H1 (cell line): ENCODE measurements at places on chromosomes 12 and 14.
A peak's percentile ranks its signal among the peaks of the same experiment; 100 is the strongest.

DNA sequence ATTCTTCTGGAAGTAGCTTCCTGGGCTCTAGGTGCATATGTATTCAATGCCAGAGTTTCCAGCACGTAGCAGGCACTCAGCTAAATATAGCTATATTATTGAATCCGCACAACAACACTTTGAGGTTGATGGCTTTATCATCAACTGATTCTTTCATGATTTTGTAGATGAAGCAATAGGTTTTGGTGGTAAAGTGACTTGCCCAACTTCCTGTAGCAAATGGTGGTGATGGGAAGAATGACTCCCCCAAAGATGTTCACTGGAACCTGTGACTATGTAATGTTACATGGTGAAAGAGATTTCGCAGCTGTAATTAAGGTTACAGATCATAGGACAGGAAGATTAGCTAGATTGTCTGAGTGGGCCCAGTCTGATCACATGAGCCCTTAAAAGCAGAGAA is 3.2 kb downstream of the TDRD9 start:
- DNase-seq: no peak

GRCh38 chr14:103943673-103944072 is 1.3 kb upstream of the RD3L start:
- no peak for DNase-seq

DNA sequence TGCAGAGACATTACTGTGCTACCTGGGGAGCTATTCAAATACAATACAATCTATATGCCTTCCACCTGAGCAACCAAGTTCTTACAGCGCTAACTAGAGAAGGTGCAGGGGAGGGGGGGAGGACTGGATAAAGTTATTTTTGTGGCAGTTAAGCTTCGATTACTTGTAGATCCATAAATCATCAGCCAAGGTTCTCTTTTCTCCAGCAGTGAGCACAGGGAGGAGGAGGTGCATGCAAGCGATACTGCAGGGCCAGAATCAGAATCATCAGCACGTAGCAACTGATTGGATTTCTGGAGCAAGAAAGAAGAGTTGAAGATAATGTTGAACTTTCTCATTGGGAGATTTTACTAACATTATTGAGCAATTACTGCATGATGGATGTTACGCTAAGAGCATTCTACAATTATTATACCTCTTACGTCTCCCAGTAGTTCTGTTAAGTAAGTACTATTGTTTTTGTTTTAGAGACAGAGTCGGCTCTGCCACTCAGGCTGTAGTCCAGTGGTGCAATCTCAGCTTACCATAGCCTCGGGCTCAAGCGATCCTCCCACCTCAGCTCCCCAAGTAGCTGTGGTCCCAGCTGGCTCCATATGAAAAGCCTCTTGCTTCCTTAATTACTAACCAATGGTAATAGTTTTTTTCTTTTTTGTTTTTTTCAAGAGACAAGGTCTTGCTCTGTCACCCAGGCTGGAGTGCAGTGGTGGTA is 74.6 kb upstream of the EEA1 start:
- no peak for DNase-seq

- DNase-seq: no peak
Measured at GRCh38 chr12:93191956-93192355, 185.8 kb upstream of the NUDT4 start.

- no peak for DNase-seq
Measured at GRCh38 chr14:49959822-49960408, 67.0 kb downstream of the ARF6 start.

DNA sequence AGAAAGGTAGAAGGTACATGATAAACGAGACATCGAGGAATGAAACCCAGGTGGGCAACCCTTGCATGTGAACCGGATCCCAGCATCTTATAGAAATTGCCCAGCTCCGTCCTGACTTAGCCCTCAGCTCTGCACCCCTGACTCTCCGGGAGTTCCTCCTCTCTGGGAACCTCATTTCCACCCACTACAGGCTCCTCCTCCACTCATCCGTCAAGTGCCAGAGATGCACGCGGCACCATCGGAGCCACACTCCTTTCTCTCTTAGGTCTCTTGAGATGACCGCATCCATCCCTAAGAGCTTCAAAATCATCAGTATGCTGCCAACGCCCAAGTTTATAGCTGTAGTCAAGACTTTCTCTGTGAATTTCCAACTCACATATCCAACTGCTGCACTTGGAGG is 84.7 kb downstream of the TTC7B start:
- DNase-seq: no peak

GRCh38 chr12:93379326-93379980 is 1.7 kb downstream of the NUDT4 start:
- no peak for DNase-seq

DNA sequence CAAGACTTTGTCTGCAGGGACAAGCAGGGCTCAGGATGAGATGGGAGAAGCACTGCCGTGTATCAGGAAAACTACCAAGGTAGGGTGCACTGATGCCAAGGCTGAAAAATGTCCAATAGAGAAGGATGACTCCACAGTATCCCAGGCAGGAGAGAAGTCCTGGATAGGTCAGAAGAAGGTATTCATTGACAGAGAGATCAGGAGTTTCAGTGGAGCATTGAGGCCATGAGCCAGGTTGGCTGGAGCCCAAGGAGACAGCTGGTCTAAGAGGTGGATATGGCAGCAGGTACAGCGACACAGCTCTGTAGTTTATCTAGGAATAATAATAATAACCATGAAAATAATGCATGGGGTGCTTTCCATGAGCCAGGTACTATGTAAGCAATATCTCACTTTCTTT is 180.9 kb downstream of the EXOC5 start:
- DNase-seq: no peak

- no peak for DNase-seq
Measured at GRCh38 chr12:50065726-50066310, 8.4 kb downstream of the ASIC1 start.

DNA sequence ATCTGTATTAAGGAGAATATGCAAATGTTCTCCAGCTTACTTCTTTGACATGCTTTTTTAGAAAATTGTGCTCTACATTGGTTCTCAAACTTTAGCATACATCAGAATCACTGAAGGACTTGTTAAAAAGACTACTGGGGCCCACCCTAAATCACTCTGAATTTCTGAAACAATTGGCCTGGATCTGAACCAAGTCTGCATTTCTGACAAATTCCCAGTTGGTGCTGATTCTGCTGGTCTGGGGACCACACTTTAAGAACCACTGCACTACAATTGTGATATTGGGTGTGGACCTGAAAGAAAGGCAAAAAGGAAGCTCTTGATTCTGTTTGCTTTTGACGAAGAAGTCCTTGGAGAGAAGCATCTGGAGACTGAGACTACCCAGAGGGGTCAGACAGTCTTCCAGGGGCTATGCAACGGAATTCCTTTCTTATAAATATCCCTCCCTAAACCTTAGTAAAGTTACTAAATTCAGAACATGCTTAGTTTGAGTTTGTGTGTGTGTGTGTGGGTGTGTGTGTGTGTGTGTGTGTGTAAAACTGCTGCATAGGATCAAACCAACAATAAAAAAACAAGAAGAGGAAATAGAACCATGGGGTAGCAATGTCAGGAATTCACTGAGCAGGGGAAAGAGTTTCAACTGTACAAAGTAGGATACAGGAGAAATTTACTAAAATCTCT is 36.8 kb downstream of the EAPP start:
- no peak for DNase-seq

GRCh38 chr14:60565211-60565610 is 56.3 kb downstream of the SIX6 start:
- no peak for DNase-seq

DNA sequence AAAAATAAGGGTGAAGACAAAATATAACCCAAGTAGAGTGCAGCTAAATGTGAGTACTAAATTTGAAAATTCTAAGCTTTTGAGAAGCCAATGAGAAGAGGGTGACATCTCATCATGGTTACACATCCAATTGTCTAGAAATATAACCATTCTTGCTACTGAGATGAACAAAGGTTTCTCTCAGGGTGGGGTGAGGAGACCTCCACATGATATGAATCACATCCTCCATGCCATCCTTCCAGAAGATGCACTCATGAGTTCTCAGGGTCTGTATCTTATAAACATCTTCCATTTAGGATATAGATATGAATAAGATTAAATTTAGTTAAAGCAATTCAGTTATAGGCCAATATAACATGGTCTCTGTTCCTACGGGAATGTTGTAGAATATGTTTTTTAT is 38.9 kb upstream of the E2F7 start:
- DNase-seq: no peak

- peak; percentile 94 for DNase-seq
Measured at GRCh38 chr12:57224973-57225679, 4.4 kb upstream of the SHMT2 start.

DNA sequence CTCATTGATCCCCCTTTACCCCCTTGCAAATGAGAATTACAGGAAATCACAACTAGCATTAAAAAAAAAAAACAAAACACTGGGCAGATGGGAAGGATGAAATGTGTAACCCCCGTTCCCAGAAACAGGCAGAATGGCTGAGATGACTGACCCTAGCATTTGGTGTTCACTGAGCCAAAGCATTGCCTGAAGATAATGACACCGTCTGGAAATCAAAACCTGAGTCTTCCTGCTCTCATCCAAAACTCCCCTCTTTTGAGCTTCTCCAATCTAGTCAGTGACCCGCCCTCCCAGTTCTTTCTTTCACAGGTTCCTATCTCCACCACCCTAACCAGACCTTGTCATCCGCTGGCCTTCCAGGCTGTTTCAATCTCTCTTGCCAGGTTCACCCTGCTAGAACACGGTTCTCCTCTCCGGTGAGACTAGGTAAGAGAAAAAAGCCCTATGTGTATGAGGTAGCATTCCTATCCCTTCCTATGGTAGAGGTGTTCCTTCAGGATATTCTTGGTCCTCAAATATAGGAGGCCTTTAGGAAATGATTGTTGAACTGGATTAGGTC is 21.3 kb downstream of the SUSD6 start:
- DNase-seq: no peak

DNA sequence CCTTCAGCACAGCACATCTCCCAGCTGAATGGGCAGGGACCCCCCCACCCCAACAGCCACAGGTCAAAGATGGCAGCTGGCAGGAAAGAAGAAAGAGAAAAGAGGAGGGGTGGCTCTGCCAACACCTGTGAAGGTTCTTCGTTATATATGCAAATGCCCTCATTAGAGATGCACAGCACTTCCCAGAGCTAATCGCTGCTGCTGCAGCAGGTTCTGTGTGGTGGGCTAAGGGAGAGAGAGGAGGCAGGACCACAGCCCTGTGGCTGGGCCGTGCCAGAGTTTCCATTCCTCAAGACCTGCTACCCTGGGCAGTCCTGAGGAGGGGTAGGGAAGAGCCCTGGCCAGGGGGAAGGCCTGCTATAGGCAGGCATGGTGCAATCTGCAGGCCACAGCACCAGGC is 28.7 kb downstream of the SMUG1 start:
- no peak for DNase-seq

DNA sequence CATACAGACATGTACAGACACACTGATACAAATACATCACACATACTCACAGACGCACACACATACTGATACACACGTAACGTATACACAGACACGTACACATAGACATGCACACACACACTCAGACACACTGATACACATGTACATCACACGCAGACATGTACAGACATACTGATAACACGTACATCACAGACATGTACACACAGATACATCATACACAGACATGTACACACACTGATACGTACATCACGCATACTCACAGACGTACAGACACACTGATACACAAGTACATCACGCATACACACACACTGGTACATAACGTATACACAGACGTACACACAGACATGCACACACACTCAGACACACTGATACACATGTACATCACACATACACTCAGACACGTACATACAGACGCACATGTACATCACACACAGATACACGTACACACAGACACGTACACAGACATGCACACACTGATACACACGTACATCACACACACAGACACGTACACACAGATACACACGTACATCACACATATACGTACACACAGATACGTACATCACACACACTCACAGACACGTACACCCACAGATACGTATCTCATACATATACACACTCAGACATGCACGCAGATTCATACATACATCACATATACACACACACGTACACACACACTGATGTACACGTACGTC is 5.1 kb downstream of the ZNF605 start:
- no peak for DNase-seq

GRCh38 chr14:32597771-32598170 is 268.7 kb downstream of the AKAP6 start:
- no peak for DNase-seq

- no peak for DNase-seq
Measured at GRCh38 chr14:30337456-30337855, 221.5 kb upstream of the G2E3 start.
